ENCODE measurements at places on chromosomes 12 and 14.

DNA sequence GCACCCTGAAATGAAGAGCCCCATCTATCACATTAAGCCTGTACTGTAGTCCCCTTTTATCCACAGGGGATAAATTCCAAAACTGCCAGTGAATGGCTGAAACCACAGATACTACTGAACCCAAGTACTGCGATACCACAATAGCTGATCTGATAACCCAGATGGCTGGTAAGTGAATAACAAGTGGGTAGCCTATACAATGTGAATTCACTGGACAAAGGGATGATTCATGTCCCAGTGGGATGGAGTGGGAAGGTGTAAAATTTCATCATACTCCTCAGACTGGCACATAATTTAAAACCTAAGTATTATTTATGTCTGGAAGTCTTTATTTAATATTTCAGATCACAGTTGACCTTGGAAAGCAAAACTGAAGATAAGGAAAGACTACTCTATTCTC is 201.3 kb downstream of the GPHN start:
- DNase-seq = peak; percentile 45

DNA sequence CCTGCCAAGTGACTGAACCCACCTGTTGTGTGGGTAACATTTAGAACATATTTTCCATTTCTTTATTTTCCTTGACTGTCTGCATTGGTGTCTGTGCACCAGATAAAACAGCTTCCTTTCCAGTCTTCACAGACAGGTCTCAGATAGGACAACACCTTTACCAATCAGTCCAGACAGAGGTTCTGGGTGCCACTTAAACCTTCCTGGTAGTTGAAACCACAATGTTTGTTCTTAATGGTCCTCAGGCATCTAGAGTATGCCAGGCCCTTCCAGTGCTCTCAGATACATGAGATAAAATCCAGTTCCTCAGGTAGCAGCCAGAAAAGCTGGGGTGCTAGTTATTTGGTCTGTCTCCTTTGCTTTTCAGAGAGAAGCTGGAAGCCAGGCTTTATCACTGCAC is 7.0 kb upstream of the CLEC2D start:
- DNase-seq = no peak

GRCh38 chr12:32702946-32703345 is 23.8 kb downstream of the DNM1L start:
- DNase-seq = no peak

- DNase-seq = no peak
These were observed 169.0 kb upstream of the EEA1 start for GRCh38 chr12:93098077-93098476.

GRCh38 chr12:47085815-47086252 is 6.1 kb upstream of the AMIGO2 start:
- DNase-seq = no peak

DNA sequence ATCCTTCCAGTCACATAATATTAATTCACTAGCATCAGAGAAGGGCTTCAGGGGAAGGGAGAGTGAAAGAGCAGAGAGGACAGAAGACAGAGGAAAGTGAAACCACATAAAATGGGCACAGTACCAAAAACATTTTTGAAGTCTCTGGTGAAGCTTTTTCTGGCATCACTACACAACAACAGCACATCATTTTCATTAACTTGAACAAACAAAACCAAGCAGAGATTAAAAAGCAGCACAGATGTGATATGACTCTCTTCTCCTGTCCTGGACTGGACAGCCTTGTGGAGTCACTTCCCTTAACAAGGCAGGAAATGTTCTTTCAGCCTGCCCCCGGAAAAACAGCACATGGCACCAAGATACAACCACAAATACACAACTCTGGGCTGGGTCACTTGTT is 112.0 kb downstream of the TSPAN8 start:
- DNase-seq = peak; percentile 79

DNA sequence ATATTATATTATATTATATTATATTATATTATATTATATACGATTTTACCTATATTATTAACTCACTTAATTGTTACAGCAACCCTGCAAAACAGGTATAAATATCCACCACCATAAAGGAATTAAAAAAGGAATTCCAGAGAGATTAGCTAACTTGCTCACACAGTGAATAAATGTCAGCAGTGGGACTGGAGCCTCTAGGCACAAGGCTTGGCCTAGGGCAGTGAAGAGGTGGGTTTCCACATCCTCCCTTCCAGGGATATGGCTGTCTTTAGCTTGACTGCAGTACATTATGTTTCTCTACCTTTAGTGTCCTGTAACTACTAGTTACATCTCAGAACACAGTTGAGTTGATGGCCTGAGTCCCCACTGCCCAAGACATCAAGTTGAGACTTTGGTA is 166.9 kb downstream of the SLC15A5 start:
- no peak for DNase-seq

- DNase-seq = no peak
These were observed 15.2 kb upstream of the PTPRB start for GRCh38 chr12:70652451-70652850.

- DNase-seq = no peak
These were observed 1.3 kb downstream of the SLC39A5 start for GRCh38 chr12:56231184-56231582.

DNA sequence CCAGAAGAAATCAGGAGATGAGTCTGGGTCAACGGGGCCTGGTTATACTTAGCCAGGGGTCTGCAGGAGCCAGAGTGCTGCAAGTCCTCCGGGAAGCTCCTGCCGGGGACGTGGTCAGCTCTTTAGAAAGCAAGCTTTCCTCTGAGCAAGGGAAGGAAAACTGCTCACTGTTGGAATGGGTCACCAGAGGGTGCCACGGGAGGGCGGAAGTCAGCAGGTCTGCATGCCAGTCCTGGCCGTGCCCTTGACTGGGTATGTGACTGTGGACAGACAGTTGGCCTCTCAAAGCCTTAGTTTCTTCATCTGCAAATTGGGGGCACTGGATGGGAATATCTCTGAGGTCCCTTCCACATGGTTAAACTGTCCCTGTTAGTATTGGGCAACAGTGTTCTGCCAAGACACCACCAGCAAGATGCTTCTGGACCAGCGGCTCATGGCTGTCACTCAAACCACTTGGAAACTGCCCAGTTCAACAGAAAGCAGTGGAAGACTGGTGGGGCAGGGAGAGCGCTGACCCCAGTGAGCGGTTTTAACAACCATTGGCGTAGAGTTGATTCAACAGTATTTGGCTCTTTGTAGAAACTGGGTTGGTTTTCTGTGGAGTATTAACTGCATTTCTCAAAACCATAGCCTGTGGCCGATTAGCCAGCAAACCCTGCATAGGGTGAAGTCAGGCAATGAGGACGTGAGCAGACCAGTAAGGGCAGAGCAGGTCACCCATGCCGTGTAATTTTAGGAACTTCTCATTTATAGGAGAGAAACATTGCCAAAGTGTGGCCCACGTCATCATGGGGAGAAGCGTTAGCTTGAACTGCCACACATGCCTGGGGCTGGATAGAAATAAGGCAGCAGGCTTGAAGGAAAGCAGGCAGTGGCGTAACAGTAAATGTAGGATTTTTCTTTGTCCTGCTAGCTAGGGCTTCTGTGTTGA is 163.9 kb upstream of the PRMT8 start:
- no peak for DNase-seq

DNA sequence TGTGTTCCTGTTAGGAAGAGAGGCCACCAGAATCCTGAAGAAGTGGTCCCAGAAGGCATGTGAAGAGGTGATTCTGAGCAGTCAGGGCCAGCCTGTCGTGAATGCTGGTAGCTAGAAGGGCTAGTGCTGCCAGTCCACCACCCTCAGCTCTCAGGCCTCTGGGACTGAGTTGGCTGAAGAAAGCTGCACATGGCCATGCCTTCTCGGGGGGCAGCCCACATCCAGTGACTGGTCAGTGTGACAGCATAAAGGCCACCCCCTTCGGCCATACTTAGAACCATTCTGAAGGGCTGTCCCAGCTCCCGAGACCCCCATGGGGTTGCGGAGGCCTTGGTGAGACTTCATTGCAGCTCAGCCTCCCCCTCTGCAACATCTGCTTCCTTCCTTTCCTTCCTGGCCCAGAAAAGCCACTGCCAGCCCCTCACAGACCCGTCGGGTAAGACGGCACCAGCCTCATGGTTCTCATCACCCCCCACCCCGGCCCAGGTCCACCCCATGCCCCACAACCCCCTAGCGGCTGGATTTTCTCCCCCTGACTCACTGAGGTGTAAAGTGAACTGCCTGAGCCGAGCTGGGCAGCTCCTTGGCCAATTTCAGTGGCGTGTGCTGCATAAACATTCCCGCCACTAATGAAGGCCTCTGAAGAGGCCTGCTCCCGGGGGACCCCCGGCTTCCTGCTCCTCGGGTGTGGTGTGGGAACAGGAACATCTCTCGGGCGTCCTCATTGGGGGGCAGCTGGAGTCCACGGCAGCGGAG is 49.5 kb upstream of the DIO3 start:
- no peak for DNase-seq

DNA sequence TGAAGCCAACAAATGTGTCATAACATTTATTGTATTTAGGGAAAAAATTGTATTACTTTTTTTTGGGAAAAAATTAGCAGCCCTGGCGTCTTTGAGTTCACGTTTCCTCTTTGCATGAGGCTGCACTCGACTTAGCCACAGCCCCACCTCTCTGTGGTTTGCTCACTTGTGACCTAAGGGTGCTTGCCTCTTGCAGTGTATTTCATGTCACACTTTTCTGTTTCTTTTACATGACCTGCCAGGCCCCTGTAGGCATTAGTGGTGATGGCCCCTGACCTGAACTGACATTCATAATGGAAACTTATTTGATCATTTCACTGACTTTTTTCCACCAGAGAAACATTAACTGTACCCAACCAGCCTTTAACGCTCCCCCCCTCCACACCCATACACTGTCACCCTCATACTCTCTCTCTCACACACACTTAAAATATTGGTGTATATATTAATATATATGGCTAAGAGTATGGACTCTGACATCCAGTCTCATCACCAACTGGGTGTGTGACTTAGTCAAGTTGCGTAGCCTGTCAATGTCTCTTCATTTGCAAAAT is 122.9 kb downstream of the PRKCH start:
- DNase-seq = no peak

DNA sequence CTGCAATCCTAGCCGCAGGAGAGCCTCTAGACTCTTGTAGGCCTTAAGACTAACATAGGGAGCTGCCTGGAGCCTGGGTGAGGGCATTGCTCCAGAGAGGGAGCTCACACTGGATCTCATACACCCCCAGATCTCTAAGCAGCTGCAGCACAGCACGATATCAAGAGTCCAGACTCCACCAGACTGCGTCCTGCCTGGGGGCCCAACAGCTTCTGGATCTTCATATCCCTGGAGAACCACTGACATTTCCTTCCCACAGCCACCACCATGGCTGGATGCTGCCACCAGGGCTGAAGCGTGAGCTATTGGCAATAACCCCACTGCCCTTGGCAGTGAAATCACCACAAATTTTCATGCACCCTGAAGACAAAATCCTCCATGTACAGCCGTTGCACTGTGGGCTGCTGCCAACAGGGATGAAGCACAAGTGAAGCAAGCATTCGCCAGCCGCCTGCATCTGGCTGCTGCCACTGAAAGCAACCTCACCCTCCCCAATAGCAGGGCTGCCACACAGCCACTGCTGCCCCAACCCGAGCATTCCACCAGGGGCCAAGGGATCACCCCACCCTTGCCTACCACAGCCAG is 28.2 kb downstream of the CACNA2D4 start:
- no peak for DNase-seq

- no peak for DNase-seq
These were observed 81.6 kb upstream of the DCN start for GRCh38 chr12:91264178-91264577.

- no peak for DNase-seq
These were observed 3.9 kb upstream of the POC1B start for GRCh38 chr12:89529738-89530137.

DNA sequence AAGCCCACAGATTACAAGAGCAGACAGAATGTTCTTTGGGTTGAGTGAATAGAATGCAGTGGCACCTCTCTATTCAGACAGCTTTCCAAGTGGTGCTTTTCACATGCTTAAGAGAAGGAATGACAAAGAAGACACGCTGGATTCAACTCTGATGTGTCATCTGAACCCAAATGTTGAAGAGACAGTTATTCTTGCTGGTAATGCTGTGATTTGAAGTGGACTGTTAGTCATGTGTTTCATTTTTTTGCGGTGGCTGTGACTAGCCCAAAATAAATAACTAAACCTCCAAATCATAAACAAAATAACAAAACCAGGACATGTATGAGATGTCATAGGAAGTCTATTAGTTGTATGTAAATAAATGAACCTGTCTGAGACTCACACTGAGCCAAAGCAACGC is 391.8 kb upstream of the PRICKLE1 start:
- DNase-seq = no peak

GRCh38 chr12:32736445-32736844 is 19.3 kb downstream of the YARS2 start:
- no peak for DNase-seq

GRCh38 chr14:101198398-101199027 is 295.0 kb upstream of the RTL1 start:
- no peak for DNase-seq

DNA sequence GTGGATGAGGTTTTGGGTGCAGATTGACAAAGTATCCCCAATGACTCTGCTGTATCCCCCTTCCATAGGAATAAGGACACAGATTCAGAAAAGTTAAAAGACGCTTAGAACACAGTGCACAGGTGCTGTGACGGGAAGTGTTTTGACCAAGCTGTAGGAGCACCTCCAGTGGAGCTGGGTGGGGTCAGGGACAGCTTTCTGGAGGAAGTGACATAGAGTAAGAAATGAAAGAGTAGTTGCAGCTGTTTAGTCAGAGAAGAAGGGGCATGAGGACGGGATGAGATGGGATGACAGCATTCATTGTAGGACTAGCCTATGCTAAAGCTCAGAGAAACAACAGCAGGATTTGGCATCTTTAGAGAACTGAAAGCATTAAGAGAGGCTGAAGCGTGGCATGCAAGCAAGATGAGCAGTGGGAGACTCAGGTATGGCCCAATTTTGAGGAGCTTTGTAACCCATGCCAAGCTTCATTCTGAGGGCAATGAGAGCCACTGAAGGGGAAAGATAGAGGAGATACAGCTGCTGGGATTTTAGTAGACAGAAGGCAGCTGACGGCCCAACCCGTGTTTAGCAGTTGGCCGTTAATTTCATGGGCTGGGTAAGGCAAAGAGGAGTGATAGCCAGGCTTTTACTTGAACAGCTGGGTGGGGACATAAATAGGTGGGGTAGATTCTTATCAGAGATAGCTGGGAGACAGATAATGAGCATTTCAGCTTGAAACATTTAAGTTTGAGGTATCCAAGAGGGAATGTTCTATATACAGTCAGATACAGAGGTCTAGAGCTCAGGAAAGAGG is 131.8 kb upstream of the KRAS start:
- no peak for DNase-seq

DNA sequence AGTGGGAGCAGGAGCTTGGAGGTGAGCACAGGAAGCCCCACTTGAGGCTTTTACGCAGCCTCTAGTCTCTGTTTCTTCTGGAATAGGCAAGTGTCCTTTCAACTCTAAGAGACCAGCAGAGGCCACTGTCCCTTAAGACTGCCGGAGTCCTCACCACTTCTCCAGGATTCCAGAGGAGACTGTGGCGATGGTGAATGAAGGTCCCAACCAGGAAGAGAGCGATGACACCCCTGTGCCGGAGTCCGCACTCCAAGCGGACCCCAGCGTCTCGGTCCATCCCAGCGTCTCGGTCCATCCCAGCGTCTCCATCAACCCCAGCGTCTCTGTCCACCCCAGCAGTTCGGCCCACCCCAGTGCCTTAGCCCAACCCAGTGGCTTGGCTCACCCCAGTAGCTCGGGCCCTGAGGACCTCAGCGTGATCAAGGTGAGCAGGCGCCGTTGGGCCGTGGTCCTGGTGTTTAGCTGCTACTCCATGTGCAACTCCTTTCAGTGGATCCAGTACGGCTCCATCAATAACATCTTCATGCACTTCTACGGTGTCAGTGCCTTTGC is 442 bp downstream of the FLVCR2 start:
- DNase-seq = peak; percentile 15

- DNase-seq = no peak
These were observed 131.1 kb upstream of the SLC38A2 start for GRCh38 chr12:46503637-46504175.

- peak; percentile 82 for DNase-seq
These were observed 164.4 kb downstream of the FBXL14 start for GRCh38 chr12:1429980-1430379.

All from skeletal muscle cell (primary cell).